ENCODE measurements at places on chromosomes 7 and 10.

- DNase-seq: no peak
Measured at GRCh38 chr10:35926846-35927245, 284.8 kb upstream of the FZD8 start.

DNA sequence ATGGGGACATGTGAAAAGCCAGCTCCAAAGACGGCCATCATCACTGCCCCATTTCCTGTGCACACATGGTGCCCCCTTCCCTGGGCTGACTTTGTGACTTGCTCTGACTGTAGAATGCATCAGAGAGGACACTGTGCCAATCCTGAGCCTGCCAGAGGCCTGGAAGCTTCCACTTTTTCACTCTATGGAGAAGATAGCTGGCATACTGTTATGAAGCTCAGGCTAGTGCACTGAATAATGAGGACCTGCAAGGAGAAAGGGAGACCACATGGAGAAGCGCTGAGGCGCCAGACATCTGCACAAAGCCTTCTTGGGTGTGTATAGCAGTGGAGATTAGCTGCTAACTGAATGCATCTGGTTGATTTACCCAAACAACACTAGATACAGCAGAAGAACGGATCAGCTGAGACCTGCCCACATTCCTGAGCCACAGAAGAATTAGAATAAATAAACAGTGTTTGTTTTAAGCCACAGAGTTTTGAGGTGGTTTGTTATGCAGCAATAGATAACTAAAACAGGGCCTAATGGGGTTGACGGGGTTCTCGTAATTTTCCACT, 58.9 kb upstream of the C10orf90 start:
- DNase-seq: no peak

DNA sequence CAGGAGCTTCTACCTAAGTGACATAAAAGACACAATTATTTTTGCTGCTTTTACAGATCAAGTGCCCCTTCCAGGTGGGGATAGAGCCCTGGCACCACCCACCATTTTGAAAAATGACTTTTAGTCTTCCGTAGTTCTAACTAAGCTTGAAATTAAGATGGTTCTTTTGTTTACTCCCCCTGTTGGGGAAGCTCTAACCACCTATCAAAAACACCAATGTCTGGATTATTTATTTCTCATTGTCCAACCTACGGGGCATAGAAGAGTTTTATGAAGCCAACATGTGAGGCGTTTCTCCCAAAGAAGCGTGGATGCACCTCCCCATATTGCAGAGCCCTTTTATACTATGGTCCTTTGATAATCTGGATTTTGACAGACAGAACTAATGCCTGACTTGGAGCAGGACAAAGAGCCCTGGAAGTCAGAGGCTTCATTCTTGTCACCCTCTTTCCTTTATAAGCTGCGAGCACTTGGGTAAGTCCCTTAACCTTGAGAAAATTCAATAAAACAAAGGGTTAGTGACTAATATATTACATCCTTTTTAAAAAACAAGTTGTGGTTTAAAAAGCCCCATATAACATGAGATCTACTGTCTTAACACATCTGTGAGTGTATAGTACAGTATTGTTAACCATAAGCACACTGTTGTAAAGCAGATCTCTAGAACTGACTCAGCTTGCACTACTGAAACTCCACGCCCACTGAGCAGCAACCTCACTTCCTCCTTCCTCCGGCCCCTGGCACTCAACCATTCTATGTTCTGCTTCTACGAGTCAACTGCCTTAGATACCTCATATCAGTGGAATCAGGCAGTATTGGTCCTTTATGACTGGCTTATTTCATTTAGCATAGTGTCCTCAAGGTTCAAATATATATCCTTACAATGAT, 67.5 kb downstream of the ATXN7L1 start:
- no peak for DNase-seq

- DNase-seq: no peak
Measured at GRCh38 chr10:43222210-43222720, 44.6 kb downstream of the RASGEF1A start.

DNA sequence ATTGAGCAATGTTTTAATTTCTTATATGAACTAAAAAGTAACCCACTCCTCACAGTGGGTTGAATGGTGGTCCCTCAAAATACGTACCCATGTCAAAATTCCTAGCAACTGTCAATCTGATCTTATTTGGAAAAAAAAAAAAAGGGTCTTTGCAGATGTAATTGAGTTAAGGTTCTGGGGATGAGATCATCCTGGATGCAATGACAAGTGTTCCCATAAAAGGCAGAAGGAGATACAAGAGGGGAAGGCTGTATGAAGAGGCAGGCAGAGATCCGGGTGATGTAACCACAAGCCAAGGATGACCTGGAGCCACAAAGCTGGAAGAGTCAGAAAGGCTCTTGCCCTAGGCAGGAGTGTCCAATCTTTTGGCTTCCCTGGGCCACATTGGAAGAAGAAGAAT, 516.3 kb upstream of the MKI67 start:
- no peak for DNase-seq

GRCh38 chr7:3301449-3301731, 338 bp downstream of the SDK1 start:
- DNase-seq: no peak

All from T-helper 1 cell (primary cell).